ENCODE measurements at places on chromosomes 6 and 20.

DNA sequence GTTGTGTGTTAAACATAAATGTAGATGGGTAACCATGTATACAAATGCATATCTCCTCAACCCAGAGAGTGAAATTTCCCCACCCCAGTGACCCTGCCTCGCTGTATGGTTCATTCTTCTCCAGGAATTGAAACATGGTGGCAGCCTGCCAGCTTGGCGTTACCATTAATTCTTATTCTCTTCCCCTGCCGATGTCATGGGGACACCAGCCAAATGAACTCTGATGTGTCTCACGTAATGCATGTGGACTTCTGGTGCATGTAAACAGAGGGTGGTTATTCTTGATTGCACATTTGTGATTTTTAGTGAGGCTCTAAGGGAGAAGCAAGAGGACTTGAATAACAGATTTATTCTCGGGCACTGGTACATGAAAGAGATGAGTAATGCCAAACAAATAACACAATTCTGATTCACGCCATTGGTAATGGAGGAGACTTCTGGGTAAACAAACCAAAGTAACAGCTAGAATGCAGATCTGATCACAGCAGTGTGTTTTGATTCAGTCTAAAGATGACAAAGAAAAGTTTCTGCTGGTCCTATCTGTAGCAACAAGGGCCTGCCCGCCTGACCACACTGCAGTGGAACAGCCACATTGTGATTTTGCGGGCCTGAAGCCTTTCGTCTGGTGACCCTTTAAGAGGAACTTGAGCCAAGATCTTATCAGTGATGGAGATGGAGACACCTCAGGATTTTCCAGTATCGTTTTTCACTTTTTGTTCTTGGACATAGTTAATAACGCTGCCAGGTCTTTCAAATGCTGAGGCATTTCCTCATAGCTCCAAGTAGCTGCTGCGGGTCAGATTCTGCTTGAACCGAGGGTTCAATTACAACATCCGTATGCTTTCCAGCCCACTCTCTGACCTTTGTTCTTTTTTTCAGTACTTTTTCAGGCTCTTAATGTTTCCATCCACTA, 171.8 kb upstream of the AKAP12 start:
- peak; percentile 97 for DNase-seq

DNA sequence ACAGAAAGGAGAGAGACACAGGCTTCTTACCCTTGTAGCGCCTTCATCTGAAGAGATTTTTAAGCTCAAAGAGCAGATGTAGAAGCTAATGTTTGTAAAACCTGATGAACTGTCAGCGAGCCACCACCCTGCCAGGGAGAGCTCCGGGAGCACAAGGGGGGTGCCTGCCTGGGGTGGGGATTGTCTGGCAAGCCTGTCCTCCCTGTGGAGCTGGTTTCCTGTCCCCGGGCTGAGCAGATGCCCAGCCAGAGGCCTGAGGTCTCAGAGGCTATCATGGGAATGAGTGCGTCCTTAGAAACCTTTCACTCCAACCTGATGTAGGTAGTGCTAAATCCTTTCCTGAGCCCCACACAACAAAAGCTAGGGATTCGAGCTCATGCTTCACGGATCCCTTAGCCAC, 41.9 kb upstream of the NR2E1 start:
- no peak for DNase-seq

GRCh38 chr20:63291811-63292210, 1.2 kb upstream of the COL20A1 start:
- no peak for DNase-seq

GRCh38 chr6:135008072-135008940, 46.3 kb downstream of the HBS1L start:
- DNase-seq = no peak

GRCh38 chr6:167730441-167730840, 96.3 kb upstream of the AFDN start:
- no peak for DNase-seq

- DNase-seq = peak; percentile 16
Measured at GRCh38 chr6:143773506-143774150, 69.5 kb upstream of the LTV1 start.

- DNase-seq = no peak
Measured at GRCh38 chr6:125149256-125150144, 4.1 kb upstream of the TPD52L1 start.

- DNase-seq = peak; percentile 91
Measured at GRCh38 chr6:12354499-12354898, 64.3 kb downstream of the EDN1 start.

- DNase-seq = no peak
Measured at GRCh38 chr6:50608421-50608820, 104.9 kb upstream of the TFAP2D start.

DNA sequence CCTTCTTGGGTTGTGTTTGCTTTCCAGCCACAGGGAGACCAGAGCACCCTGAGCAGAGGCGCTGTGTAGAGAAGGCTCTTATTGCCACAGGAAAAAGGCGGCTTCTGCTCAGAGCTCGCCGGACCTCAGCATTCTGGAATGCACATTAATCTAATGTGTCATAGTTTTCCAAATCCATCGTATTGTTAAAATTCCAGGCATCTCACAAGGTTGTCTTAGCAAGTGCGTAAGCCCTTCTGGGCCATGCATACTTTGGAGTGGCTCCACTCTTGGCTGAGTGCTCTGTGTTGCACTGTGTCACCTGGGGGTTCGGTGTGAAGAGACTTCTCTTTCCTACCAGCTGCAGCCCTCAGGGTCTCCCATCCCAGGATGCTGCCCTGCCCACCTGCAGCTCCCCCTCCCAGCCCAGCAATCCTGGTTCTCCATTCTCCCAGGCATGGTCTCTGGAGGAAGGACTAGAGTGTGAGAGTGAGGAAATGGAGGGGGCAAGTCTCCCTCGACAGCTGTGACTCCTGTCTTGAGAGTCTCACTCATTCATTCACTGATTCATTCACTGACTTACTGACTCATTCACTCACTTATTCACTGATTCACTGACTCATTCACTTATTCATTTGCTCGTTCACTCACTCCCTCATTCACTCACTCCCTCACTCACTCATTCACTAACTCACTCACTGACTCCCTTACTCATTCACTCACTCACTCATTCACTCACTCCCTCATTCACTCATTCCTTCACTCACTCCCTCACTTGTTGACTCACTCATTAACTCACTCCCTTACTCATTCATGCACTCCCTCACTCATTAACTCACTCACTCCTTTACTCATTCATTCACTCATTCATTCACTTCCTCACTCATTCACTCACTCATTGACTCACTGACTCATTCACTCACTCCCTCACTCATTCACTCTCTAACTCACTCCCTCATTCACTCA, 83.7 kb upstream of the MPC1 start:
- DNase-seq = peak; percentile 68

GRCh38 chr6:52155791-52156576, 30.2 kb upstream of the IL17A start:
- no peak for DNase-seq

GRCh38 chr6:163323705-163324104, 90.8 kb upstream of the QKI start:
- no peak for DNase-seq

- DNase-seq = no peak
Measured at GRCh38 chr6:17687136-17687535, 19.6 kb downstream of the NUP153 start.

DNA sequence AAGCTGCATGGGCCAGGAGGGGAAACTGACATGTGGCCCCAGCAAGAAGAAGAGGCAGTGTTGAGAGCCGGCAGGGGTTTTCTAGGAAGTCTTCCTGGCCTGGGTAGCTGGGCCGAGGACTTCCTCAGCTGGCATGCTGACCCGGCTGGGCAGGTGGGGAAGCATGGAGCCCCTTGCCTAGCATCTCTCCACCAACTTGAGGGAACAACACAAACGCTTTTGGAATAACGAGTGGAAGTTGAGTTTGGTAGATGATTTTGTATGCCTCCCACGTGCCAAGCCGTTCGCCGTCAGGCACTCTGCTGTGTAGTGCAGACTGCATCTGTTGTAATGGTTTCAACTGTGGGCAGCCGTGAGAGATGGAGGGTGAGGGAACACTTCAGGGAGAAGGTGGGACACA, 7.3 kb downstream of the TMEM181 start:
- DNase-seq = no peak

- peak; percentile 8 for DNase-seq
Measured at GRCh38 chr20:2149507-2149906, 47.9 kb downstream of the STK35 start.

DNA sequence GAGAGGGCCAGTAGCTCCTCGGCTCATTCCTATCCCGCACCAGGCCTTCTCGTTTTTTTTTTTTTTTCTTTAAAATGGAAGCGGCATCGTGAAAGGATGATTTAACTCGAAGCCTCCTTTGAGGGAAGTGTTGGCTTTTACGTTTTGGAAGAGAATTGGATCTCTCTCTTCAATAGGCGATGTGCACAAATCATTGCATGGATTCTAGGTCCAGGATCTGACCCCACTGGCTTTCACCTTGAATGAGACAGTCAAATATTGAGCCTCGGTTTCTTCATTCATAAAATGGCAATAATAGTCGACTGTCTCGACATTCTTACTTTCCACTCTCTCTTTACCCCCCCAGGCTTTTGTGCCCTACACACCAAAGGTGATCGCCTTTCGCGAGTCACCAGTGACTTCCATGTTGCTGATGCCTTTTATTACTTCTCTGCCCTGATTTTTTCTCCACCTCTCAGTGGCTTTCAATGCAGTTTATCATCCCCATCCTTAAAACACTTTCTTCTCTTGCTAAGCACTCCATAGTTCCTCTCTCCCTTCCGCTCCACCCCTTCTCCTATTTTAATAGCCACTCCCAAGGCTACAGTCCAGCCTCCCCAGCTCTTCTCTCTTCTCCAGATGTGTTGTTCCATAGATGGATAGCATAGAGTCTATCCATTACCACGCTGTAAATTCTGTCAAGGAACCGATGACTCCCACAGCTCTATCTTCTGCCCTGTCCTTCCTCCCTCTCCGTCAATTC, 473 bp upstream of the DTNBP1 start:
- no peak for DNase-seq

DNA sequence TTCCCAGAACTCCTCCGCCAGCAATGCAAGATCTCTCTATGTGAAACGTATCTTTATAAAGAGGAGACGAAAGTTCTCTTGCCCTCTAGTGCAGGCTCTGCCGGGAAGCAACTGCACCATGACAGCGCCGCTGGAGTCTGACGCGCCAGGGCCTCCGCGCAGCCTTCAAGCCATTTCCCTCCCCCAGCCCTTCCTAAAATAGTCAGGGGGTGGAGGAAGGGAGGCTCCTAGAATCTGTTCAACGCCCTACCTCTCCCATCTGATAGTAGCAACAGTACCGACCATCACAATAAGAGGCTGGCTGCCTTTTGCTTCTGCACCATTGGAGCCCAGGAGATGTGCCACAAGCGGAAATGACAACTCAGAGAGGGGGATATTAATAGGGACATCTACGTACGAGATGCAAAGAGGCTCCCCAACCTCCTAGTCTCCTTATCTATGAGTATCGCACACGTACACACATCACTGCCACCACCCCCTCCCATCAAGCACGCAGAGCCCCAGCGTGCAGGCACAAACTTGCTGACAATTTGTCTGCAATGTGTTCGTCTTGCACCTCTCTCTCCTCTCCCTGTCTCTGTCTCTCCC, 1.0 kb downstream of the SYNE1 start:
- peak; percentile 30 for DNase-seq

DNA sequence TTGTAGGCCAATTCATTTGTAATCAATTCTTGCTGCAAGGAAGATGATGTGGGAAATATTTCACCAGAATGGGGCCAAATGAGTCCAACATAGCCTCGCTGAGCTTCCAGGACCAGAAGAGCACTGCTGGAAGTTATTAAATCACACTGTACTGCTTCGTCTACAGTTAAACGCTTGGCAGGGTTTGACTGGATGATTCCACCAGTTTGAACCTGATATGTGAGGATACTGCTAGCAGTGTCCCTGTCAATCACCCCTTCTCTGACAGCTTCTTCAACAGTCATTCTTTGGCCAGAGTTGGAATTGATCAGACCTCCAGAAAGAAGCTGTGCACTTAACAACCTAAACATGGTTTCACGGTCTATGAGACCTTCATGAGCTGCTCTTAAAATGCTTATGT, 34.4 kb downstream of the DST start:
- no peak for DNase-seq

- no peak for DNase-seq
Measured at GRCh38 chr6:132520953-132521352, 8.0 kb upstream of the STX7 start.

- no peak for DNase-seq
Measured at GRCh38 chr20:49636447-49636846, 68.5 kb upstream of the PTGIS start.

DNA sequence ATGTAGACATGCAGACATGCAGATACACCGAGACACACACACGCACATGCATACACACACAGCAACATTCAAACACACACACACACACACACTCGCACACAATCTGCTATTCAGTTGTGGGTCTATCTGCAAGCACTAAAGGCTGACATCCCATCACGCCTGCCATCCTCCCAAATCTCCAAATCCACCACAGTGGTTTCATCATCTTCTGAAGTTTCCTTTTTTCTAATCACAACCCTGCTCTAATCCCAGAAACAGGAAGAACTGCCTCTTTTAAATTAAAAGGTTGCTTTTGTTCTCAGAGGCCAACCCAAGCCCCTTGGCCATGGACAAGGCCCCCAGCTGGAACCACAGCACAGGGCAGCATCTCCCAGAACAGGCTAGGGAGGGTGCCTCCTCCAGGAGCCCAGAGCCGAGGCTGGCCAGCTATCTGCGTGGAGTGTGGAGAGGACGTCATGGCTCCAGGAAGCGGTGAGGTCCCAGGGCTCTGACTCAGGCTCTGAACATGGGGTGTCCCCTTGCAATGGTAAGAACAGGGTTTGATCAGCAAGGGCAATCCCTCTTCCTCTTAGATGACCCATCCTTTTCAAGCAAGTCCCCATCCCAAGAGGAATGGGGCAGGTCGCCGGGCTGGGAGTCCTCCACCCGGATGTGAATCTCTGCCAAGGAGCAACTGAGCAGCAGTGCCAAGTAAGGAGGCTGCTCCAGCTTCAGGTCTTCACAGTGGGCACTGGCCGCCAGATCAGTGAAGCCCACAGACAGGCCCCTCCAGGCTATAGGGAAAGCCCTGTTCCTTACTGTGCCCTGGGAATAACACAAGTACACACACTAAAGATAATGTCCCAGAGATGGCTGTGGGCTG, 14.7 kb downstream of the FOXF2 start:
- DNase-seq = peak; percentile 85

GRCh38 chr6:32982084-32982701, 13.8 kb downstream of the BRD2 start:
- peak; percentile 36 for DNase-seq

GRCh38 chr6:105302617-105303128, 100.2 kb downstream of the PREP start:
- DNase-seq = no peak

- peak; percentile 92 for DNase-seq
Measured at GRCh38 chr6:145044641-145045246, 690.6 kb downstream of the EPM2A start.

DNA sequence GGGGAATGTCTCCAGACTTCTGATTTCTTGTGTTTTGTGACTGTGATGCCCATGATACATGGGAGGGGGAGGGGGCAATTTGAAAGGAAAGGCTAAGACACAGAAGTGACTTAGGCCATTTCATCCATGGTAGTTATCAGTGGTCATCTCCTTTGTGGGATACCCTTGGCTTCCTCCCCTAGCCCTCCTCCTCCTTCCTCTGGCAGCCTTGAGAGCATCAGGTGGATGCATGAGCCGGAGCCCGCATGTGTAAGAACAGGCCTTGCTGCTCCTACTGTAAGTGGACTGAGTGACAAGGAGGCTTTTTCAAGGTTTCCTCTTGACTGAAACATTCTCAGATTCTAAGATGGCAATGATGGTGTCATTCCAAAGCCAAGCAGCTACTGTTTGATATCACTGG, 874 bp downstream of the CD83 start:
- no peak for DNase-seq

GRCh38 chr6:78076371-78076770, 423.5 kb downstream of the MEI4 start:
- DNase-seq = no peak

All from fibroblast of gingiva (primary cell).